ENCODE measurements at places on chromosomes 3 and 15.

- DNase-seq, result no peak
Observed at GRCh38 chr3:164929642-164930041, 148.7 kb downstream of the SI start.

- no peak for DNase-seq
Observed at GRCh38 chr3:178482981-178483380, 53.3 kb upstream of the KCNMB2 start.

GRCh38 chr3:162933656-162934055, 1437.0 kb downstream of the OTOL1 start:
- no peak for DNase-seq

DNA sequence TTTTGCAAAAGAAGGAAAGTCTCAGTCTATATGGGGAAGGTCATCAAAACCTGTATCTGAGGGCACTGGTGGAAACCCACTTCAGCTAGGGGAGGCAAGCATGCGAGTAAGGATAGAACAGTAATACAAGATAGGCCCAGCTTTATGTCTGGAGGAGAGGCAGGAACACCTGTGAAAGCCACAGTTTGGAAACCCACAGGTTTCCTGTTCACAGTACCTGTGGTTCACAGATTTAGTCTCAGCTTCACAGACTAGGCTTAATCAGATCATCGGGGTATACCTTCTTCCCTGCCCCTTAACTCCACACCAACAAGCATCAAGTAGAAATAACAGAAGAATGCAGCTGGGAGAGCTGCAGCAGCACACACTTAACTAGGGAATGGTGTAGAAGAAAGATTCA, 36.2 kb downstream of the C2CD4B start:
- no peak for DNase-seq

DNA sequence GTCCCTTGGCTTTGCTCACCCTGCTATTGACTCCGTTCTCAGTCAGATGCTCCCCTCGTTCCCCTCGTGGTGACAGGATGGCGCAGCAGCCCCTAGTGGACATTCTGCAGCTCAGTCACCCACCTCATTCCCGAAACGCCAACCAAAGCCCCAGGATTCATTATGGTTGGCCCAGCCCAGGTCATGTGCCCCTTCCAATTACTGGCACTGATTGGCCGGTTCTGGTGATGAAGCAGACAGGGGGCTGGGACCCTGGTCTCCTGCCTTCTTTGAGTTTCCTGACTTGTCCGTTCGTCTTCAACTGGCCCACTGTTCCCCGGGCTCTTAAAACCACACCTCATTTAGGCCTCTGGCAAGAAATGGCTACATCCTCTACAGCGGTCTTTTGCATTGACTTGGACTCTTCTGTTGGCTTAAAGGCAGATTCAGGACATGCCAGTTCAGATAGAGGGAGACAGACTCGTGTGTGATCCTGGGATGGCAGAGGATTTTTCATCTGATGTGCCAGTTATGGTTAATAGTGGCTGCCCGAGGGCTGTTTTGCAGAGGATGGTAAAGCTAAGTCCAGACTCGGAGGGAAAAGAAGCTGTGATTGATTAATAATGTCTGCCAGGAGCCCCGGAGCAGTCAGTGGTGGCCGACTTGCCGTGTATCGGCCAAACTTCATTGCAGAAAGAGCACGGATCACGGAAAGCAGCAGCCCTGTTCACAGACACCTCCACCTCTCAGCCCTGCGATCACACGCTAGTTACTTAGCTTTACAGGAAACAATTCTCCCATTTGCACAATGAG, 37.8 kb downstream of the LSM3 start:
- DNase-seq, result peak; percentile 58

GRCh38 chr3:46070595-46071093, 43.4 kb upstream of the XCR1 start:
- DNase-seq, result no peak

DNA sequence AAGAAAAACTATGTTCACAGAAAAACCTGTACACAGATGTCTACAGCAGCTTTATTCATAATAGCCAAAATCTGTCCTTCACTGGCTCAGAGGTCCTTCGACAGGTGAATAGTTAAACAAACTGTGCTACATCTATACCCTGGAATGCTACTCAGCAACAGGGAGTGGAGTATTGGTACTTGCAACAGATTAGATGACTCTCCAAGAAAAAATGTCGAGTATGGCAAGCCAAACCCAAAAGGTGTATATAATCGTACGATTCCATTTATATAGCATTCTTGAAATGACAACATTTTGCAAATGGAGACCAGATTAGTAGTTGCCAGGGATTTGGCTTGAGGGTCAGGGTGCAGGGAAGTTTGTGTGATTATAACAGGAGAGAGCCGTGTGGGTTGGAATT, 22.4 kb upstream of the RGMA start:
- DNase-seq, result no peak

- DNase-seq, result no peak
Observed at GRCh38 chr3:124496061-124496460, 234.2 kb upstream of the UMPS start.

DNA sequence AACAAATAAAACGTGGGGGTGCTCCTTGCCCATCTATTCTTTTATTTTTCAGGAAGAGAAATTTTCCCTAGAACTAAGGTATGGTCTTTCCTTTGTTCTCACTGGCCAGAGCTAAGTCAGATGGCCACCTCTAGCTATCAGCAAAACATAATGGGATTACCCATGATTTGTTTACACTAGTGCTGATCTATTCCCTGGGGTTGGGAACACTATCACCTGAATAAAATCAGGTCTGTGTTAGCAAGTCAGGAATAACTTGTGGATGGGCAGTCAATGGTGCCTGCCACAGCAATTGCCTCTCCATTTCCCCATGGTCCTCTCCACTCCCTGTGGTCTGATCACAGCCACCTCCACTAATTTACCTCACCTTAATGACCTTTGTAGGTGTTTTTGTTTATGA, 181.7 kb upstream of the CADPS start:
- no peak for DNase-seq
